ENCODE measurements at places on chromosomes 1 and 21.
A peak's percentile ranks its signal among the peaks of the same experiment; 100 is the strongest.

GRCh38 chr1:37124501-37124900 lies 90.2 kb upstream of the GRIK3 start:
- DNase-seq: no peak

DNA sequence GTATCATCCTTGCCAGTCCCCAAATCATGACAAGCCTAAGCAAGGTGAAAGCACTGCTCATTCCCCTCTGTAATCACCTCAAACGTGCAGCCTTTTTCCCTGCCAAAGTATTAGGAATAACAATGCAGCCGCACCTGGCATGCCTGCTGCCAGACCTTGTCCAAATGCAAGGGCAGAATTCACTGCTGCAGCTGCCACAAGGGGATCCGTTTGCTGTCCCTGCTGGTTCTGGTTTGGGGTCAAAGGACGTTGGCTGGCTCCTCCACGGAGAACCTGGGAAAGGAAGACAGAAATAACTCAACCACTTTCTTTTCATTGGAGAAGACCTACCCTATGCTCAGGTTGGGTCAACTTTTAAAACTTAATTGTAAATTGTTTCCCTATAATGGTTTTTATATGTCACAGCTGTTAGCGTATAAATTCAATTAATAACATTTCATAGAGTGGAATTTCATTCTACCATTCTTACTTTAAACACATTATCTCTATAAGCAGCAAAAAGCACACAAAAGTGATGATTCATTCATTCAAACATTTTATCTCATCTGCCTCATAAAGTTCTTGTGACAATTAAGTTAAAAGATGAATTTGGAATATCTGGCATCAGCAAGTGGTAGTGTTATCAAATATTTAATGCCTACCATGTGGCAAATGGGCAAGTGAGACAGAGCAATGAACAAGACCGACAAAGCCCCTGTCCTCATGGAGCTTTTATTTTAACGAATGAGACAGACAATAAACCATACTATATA lies 59.8 kb upstream of the SDC3 start:
- no peak for DNase-seq

DNA sequence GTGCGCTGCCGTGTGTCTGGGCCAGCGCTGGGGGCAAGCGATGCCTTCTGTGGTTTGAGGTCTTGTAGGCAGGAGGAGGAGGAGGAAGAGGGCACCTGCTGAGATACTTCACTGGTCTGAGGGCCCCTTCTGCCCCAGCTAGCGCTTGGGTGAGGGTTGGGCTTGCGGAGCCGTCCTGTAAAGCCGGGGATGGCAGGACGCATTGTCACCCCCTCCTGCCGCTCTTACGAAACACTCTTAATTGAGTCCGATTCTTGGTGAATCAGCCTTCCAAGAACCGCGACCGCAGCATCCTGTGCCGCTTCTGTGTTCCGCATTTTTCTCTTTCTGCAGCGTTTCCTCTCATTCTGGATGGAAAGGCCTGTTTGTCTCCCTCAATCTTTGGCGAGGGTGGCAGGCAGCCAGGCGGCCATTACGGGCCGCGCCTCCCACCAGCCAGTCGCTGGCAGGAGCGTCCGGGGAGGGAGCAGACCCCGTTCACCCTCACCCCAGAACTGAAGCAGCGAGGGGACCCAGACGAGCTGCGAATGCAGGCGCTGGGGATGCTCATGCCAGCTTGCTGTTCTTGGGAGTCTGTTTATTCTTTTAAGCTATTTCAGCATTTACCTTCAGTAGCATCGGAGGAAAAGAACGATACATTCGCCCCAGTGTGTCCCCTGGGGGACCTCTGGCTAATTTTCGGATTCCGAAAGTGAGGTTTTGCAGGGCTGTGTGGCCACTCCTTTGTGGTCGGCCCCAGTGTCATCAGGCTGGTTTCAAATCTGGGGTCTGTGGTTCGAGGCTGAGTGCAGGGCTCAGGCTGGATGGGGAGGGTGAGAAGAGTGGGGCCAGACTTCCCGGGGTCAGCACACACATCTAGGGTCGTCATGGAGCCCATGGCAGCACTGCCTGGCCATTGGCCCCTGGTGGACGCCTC lies 62.7 kb downstream of the SKI start:
- peak; percentile 83 for DNase-seq

DNA sequence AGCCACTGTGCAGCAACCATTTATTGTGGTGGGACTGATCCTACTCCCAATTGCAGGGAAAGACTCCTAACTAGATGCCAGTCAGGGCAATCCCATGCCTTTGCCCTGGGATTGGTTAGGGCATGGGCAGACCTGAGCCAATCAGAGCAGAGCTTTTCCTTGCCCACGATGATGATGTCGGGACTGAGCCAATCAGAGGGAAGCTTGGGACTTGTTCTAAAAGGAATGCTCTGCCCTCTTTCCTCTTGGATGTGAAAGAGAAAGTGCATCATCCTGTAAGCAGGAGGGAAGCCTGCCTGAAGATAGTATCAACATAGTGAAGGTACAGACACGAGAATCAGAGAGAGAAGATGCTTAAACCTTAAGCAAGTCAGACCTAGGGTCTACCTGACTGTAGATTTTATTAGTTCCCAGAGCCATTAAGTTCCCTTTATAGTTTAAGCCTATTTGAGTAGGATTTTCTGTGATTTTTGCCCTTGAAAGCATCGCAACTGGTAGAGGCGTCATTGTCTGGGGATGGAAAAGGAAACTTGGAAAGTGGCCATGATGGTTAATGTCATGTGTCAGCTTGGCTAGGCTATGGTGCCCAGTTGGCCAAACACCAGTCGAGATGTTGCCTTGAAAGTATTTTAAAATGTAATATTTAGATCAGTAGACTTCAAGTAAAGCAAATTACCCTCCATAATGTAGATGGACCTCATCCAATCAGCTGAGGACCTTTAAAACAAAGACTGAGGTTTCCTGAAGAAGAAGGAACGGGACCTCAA lies 19.9 kb downstream of the IRF2BP2 start:
- no peak for DNase-seq

Data from CD8-positive, alpha-beta memory T cell (primary cell).